Cardiac septum (tissue), 1 donor: ENCODE measurements at places on chromosomes 1 and 21. TPM values are rescaled to one million over a fixed set of nuclear protein-coding genes. Genes with fewer than 3 reads are reported as not detected.

The LCE1F gene
- not detected for total RNA-seq

The NME7 gene
- 9.8 TPM for total RNA-seq

DNA sequence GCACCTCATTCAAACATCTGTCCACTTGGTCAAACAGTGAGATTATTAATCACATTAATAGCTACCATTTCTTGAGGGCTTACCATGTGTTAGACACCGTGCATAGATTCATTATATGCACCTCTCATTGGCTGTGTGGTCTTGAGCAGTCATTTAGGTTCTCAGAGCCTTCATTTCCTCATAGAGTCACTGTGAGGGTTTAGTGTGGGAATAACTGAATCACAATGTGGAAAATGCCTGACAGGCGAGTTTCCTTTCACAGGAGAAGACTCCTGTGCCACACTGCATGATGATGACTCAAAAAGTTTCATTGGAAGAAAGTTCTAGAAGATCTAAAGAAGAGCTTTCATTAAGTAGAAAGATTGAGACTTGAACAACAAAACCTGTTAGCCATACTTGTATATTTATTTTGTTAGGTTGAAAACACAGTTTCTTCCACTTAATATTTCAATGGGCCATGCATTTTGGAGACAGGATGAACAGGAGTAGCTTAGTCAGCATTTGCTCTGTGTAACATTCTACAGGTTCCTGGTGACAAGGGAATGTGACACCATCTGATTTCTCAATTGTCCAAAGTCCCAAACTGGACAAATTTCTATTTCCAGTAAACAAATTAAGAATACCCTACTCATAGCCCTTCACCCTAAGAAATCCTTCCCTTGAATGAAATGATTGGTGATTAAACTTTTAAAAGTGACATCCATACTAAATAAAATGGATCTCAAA, 45.7 kb downstream of the FYB2 start:
- DNase-seq, result no peak

GRCh38 chr21:20874202-20874601, 124.0 kb upstream of the NCAM2 start:
- DNase-seq, result no peak

- DNase-seq, result no peak
Measured at GRCh38 chr21:39911286-39912199, 44.3 kb downstream of the PCP4 start.

GRCh38 chr1:74773582-74773981, 40.6 kb downstream of the TYW3 start:
- no peak for DNase-seq

DNA sequence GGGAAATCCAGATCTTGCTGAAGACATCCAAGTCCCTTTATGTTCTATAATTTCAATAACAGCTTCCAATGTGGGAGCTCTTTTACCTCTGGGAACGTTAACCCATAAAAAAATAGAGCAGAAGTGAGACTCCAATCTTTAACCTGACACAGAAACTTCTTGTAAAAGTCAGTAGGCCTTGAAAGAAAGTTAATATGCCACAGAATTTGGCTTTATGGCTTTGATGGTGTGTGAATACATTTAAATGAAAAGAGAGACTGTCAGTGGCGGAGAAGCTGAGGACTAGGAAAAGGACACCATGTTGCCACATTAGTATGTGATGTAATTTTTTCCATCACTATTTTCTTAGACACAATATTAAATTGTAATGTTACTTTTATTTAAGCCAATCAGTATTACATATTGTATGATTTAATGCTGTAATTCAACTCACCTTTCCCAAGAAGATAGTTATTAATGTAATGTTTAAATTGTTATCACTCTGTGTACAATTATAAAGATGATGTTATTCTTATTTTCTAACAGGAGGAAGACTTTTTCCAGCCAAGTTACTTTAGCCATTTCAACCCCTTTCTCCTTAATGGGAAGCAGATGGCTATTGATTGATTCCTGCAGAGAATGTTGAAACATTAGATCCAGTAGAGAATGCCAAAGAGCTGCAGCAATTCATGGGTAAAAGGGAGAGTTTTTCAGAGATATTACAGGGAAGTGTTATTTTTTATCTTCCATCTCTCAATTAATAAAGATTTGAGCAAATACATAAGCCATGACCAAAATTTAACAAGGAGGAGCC, 17.5 kb upstream of the CLDN8 start:
- no peak for DNase-seq

DNA sequence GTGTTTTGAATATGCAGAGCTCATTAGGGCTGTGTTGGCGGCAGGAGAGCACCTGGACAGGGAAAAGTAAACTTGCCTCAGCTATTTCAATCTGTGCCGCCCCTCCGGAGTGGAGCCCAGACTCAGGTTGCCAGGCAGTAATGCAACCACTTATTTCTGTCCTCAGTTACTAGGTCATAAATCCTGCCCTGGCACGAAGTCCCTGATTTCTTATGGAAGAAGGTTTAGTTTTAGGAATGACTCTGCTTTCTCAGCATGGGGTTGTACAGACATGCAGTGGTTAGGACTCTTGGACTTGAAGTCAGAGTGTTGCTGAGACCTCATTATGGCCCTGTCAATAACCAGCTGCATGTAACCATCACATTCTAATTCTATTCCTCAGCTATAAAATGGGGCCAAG, 98.3 kb upstream of the FGGY start:
- no peak for DNase-seq
